Dermis blood vessel endothelial cell (primary cell): ENCODE measurements at places on chromosomes 11 and 22. TPM values are rescaled to one million over a fixed set of nuclear protein-coding genes. Genes with fewer than 3 reads are reported as not detected.

DNA sequence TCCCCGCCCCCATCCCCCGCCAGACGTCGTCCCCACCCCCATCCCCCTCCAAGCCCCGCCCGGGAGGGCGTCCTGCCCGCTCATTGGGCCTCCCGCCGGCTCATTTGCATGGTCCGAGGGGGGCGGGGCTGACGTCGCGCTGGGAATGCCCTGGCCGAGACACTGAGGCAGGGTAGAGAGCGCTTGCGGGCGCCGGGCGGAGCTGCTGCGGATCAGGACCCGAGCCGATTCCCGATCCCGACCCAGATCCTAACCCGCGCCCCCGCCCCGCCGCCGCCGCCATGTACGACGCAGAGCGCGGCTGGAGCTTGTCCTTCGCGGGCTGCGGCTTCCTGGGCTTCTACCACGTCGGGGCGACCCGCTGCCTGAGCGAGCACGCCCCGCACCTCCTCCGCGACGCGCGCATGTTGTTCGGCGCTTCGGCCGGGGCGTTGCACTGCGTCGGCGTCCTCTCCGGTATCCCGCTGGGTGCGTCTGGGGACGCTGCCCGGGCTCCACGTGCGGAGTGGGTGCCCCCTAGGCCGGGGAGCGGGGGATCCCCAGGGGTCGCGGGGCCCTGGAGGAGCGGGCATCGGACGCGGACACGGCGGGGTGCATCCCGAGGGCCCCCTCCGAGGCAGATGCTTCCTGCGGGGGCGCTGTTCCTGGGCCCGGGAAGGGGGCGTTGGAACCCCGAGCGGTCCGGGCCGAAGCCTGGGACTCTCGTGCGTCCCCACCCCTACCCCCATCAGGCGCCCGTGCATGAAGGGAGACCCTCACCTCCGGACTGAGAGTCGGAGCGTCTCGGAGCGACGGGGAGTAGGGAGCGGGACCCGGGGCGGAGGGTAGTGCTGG lies at the start of gene PNPLA3:
TSS of gene PNPLA3 (plus strand) at position 175 of the 834 bp plus-strand sequence. CDS start at position 282, 107 bp downstream.
- peak; percentile 82 for DNase-seq

- no peak for DNase-seq
These were observed 48.7 kb downstream of the IGLL5 start for GRCh38 chr22:22936180-22936914.

GRCh38 chr11:72422414-72422813 lies 11.9 kb downstream of the CLPB start:
- no peak for DNase-seq

DNA sequence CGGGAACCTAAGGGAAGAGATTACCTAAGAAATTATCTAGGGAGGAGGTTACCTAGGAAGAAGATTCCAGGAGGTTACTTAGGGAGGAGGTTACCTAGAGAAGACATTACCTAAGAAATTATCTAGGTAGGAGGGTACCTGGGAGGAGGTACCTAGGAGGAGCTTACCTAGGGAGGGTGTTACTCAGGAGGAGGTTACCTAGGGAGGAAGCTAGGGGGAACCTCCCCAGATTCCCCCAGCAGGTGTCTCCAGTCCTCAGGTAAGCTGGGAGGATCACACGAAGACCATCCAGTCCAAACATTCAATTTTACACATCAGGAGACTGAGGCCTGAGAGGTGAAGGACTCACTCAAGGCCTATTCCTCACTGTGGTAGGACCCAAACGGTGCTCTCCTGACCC lies 482.8 kb downstream of the TBC1D22A start:
- DNase-seq: no peak

GRCh38 chr11:102849311-102849710 lies 5.9 kb upstream of the MMP3 start:
- no peak for DNase-seq

DNA sequence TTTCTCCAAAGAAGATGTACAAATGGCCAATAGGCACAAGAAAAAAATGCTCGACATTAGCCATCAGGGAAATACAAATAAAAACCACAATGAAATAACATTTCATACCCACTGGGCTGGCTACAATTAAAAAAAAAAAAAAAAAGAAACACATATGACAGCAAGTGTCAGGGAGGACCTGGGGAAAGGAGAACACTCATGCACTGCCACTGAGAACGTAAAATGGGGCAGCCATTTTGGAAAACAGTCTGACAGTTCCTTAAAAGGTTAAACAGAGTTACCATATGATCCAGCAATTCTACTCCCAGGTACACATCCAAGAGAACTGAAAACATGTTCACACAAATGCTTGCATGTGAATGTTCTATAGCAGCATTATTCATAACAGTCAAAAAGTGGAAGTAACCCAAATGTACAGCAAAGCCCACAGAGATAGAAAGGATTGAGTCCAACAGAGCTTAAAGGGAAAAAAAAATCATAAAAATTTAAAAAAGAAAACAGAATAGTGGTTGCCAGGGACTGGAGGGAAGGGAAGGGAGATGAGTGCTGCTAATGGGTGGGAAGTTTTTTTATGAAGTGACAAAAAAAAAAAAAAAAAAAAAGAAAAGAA lies 48.4 kb upstream of the CYP2D6 start:
- DNase-seq: no peak

GPR83 gene
- total RNA-seq: not detected in 2 replicates

NFAM1 gene
- not detected in 2 replicates for total RNA-seq

TCP11L1 gene
- 16.5 and 19.1 TPM in 2 replicates for total RNA-seq

P4HA3 gene
- total RNA-seq: 19.2 and 37.4 TPM in 2 replicates

GRCh38 chr11:36162006-36162882 lies 127.0 kb downstream of the COMMD9 start:
- DNase-seq: no peak

DNA sequence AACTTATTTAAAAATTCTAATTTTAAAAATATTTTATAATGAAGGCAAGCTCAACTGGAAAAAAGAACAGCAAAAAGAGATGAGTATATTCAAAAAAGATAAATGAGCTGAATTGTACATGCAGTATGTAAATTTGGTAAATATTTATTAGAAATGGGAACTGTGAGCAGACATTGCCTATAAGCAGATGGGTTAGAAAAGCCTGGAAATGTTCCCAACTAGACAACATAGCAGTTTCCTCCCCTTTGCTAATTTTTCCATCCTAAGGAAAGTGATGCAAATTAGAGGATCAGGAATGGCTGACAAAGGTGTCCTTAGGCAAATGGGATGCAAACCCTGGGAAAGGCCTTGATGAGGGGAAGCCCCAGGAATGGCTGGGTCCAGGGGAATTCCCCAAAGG lies 37.2 kb downstream of the TP53I11 start:
- DNase-seq: no peak

DNA sequence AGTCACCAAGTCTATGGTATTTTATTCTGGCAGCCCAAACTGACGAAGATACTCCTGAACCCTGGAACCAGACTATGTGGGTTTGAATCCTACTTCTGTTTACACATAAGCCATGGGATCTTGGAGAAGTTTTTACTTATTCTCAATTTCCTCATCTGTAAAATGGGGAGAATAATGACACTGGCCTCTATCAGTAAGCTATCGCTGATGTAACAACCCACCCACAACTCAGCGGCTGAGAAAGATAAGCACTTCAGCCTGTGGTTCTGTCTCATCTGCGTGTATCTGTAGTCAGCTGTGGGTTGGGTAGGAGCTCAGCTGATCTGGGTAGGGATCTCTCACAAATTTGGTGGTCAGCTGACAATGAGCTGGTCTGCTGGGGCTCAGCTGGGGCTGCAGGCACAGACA lies 68.0 kb upstream of the ALX4 start:
- DNase-seq: no peak

DNA sequence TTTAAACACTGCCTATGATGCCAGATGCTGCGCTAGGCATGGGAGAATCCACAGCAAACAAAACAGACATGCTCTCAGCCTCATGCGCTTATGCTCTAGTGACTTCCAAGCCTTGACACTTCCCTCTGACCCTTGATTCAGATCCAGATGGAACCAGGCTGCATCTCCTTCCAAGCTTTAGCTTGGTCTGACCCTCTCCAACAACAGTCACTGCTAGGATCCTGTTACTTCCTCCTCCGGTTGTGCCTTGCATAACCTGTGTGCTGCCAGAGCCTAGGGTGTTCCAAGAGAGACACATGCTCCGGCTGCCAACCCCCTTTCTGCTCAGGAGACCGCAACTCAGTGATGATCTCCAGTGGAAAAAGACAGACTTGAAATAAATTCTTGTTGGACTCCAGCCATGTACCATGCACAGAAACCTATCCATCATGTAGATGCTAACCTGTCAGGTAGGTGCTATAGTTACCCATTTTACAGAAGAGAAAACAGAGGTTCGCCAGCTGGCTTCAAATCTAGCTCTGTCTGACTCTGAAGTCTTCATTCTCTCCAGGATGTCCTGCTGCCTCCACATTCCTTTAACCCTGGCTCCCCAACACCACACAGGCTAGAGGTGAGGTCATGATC lies 136.3 kb upstream of the TEAD1 start:
- DNase-seq: no peak

MS4A12 gene
- not detected in 2 replicates for total RNA-seq

- no peak for DNase-seq
These were observed 396.4 kb upstream of the CCDC90B start for GRCh38 chr11:83682611-83682973.

GDPD5 gene
- total RNA-seq: 37.4 and 40.7 TPM in 2 replicates

- no peak for DNase-seq
These were observed 49.1 kb upstream of the CCDC188 start for GRCh38 chr22:20199906-20200305.

ZNF214 gene
- total RNA-seq: 0.19 and 1.7 TPM in 2 replicates

- peak; percentile 78 for DNase-seq
These were observed 12.1 kb downstream of the GATD1 start for GRCh38 chr11:765025-765801.

ART1 gene
- not detected in 2 replicates for total RNA-seq

MPPED1 gene
- total RNA-seq: not detected in 2 replicates

DNA sequence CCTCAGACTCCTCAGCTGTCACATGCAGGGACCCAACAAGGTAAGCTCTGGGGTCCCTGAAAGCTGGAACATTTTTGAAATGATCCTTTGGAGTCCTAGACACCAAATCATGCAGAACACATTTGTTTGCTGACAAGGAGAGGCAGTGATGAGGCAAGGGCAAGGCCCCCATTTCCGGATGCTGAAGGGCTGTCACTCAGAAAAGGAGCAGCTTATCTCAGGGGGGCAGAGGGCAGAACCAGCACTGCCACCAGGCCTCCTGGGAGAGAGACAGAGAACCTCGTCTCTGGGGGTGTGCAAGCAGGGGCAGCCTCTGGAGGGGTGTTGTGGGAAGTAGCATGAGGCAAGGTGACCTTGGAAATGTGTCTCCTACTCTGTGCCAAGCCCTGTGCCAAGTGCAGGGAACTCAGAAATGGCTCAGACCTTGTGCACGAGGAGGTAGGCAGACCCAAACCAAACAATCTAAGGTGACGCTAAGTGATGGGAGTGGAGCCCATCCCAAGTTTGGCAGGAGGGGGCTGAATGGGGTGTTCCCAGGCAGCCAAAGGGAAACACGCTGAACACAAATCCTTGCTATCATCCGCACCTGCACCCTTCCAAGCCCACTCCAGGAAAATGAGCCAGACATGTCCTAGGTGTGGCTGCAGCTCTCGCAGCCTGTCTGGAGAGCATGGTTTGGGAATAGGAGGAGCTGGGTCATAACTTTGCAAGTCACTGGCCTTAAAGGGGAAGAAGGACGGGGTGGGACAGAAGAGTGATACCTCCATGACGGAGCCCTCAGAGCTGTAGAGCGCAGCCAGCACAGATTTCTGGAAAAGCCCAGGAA lies 94.2 kb downstream of the PDE2A start:
- no peak for DNase-seq

HPX gene
- 0.19 and 0.51 TPM in 2 replicates for total RNA-seq

- DNase-seq: peak; percentile 50
These were observed 106.6 kb downstream of the PRR5L start for GRCh38 chr11:36402568-36403170.
